ENCODE measurements at places on chromosomes 4 and X.

- no peak for DNase-seq
These were observed 863 bp upstream of the XPNPEP2 start for GRCh38 chrX:129737916-129738315.

- DNase-seq = no peak
These were observed 27.2 kb downstream of the EPGN start for GRCh38 chr4:74335341-74336021.

DNA sequence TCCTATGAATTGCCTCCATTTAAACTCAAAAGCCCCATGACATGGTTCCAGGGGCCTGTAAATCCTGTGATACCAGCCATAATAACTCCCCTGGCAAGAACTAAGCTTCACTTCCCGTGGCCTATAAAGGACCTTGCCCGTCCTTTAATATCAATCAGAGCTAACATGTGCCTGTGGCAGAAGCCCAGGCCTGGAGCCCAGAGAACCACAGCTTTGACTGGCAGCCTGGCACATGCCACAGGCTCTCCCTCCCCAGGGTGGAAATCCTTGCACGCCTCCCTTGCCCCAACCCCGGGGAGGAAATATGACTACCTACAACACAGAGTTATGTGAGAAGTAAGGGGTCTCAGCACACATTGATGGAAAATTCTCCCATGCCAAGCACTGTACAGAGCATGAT is 287.4 kb downstream of the RAB28 start:
- no peak for DNase-seq

DNA sequence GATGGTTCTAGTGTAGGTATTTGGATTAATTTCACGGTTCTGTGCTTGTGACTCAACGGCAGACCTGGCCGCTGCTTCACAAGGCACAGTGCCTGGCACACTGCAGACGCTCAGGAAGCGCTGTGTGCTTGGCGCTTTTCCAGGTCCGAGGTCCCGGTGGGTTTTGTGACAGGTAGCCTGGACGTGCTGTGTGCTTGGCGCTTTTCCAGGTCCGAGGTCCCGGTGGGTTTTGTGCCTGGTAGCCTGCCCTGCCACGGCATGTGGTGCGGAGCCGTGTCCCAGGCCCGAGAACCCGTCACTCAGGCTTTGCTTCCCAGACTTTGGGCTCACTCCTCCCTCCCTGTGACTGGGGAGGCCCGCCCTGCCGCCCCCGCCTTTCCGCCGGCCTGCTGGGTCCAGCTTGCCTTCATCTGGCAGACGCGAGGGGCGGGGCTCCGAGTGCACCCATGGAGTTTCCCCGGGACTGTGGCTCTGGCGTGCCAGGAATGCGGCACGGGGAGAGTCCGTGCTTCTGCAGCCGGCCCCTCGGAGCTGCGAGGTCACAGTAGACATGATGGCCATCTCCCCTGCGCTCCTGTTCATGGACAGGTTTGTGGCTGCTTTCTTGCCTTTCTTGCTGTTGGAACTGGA is 44.2 kb downstream of the TBC1D14 start:
- no peak for DNase-seq

DNA sequence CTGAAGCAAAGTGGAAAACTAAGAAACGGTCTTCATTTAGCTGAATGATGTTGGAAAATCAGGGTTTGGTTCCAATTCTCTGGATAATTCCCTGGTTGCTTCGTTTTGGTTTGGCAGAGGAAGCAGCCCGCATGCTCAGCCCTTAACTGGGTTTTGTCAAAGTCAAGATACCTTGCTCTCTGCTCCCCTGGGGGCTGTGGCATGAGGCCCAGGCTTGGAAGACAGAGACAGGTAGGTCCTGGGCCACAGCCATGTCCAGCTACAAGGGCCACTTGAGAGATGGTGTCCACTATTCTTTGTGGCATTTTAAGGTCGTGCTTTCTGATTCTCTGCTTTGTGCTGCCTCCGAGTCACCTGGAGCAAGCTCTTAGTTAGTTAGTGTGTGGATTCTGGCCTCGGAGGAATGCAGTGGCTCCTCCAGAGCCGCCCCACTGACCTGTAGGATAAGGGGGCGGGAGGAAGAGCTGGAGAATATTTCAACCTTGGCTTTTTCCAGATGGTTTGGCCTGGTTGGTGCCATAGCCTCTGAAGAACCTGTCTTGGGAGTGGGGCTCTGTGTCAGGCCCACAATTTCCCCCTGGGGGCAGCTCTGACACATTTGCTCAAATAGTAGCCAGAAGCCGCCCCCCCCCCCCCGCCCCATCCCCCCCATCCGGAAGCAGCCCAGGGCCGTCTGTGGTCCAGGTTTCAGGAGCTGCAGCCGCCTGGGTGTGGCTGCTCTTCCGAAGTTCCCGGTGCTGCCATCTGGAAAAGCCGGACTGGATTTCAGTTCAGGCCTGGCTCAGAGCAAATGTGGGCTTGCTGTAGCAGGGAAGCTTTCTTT is 147.1 kb downstream of the NHS start:
- no peak for DNase-seq

All from osteocyte (in vitro differentiated cells).